Activated T-cell treated with anti-CD3 and anti-CD28 coated beads for 24 hours (primary cell): ENCODE measurements at places on chromosomes 6 and 20.

DNA sequence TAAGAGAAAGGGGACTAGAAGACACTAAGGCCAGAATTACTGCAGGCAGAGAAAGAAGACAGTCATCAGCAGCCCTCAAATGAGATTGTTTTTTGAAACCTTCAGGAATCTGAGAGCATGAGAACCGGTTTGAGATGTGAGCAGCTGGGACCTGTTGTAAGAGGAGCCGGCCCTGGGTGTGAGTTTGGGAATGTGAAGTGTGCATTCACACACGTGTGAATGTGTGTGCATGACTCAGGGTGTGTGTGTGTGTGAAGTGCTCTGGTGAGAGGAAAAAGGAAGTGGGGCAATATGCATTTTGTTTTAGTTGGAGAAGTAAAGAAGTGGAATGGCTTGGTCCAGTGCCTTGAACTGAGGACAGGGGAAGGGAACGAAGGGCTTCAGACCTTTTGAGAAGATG is 4.3 kb downstream of the SCUBE3 start:
- no peak for DNase-seq

- DNase-seq, result no peak
These were observed 13.3 kb upstream of the SLC2A12 start for GRCh38 chr6:134065706-134066105.

DNA sequence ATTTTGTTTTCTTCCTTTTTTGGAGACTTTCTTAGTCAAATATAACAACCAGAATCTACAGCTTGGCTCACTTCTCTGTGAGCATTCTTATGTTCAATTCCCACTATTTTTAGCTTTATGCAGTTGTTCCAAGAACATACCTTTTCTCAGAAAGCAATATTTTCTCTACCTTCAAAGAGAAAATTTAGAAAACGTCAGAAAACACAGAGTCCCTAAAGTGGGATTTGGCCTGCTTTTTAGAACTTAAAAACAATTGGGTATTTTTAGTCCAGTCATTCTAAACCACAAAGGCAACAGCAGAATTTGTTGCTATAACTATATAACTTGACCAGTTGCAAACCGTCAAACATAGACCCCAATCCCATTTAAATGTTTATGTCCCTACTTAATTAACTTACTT is 133.1 kb downstream of the MOXD1 start:
- DNase-seq, result no peak

DNA sequence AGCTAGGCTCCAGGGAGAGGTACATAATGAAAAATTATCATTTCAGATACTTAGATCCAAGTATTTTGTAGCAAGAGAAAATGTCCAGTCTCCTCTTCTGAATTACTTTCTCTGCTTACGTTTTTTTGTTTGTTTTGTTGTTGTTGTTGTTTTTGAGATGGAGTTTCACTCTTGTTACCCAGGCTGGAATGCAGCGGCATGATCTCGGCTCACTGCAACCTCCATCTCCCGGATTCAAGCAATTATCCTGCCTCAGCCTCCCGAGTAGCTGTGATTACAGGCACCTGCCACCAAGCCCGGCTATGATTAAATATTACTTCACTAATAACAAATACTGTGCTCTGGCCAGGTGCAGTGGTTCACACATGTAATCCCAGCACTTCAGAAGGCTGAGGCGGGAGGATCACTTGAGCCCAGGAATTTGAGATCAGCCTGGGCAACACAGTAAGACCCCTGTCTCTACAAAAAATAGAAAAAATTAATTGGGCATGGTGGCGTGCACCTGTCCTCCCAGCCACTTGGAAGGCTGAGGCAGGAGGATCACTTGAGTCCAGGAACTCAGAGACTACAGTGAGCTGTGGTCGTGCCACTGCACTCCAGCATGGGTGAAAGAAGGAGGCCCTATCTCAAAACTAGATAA is 155.0 kb upstream of the JARID2 start:
- DNase-seq, result no peak

GRCh38 chr6:105785066-105785811 is 300.9 kb upstream of the PRDM1 start:
- no peak for DNase-seq

GRCh38 chr6:17808609-17809008 is 101.9 kb upstream of the NUP153 start:
- DNase-seq, result no peak

DNA sequence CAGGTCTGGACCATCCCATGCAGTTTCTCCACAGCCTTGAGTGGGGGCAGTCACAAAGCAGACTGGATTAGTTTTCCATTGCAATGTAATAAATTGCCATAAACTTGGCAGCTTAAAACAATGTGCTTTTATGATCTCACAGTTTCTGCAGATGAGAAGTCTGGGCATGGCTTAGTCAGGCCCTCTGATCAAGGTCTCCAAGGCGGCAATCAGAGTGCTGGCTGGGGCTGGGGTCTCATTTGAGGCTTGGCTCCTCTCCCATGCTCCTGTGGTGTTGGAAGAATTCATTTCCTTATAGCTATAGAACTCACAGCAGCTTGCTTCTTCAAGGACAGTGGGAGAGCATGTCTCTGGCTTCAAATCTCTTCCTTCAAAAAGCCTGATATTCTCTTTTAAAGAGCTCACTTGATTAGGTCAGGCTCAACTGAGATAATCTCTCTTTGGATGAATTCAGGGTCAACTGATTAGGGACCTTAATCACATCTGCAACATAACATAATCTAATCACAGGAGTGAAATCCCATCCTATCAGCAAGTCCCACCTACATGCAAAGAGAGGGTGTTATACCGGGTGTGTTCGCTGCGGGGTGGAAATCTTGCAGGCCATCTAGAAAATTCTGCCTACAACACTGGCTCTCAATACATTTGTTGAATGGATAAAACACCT is 77.4 kb upstream of the SULF2 start:
- no peak for DNase-seq

- DNase-seq, result no peak
These were observed 21.8 kb upstream of the UFL1 start for GRCh38 chr6:96499781-96500180.

DNA sequence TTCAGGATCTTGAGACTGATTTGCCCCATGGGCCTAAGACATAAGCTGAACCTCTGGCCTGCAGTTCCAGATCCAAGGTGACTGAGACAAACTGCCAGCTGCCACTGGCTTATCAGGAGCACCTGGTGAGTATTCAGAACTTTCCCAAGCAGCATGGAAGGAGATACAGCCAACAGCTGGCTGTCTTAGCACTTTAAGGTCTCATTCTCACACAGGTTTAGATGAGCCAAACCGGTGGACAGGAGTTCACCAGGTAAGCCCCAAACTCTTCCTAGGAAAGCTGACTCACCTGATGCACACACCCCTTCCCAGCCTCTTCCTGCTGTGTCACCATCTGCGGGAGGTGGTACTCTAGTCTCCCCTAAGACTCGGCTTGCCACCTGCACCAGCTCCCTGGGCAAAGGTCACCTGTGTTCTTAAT is at the start of gene BANF2:
Gene BANF2, plus strand, starts transcription at position 36 of the 421 bp plus-strand sequence. CDS start 25,060 bp downstream, outside the sequence.
- DNase-seq, result no peak

GRCh38 chr6:17098538-17098937 is 3.3 kb upstream of the STMND1 start:
- no peak for DNase-seq

DNA sequence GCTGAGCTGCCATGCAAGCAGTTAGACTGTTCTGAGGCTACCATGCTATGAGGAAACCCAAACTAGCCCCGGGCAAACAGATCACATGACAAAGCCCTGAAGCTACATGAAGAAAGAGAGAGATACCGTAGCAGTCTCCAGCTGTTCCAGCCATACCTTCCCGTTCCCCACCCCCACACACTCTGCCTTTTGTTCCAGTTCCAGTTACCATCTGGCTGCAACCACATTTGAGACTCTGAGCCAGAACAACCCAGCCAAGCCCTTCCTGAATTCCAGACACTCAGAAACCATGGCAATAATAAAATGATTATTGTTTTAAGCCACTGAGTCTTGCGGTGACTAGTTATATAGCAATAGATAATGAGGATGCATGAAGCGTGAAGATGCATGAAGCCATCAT is 28.3 kb downstream of the RIN2 start:
- no peak for DNase-seq

- DNase-seq, result no peak
These were observed 1.7 kb upstream of the DLL1 start for GRCh38 chr6:170292407-170293158.

DNA sequence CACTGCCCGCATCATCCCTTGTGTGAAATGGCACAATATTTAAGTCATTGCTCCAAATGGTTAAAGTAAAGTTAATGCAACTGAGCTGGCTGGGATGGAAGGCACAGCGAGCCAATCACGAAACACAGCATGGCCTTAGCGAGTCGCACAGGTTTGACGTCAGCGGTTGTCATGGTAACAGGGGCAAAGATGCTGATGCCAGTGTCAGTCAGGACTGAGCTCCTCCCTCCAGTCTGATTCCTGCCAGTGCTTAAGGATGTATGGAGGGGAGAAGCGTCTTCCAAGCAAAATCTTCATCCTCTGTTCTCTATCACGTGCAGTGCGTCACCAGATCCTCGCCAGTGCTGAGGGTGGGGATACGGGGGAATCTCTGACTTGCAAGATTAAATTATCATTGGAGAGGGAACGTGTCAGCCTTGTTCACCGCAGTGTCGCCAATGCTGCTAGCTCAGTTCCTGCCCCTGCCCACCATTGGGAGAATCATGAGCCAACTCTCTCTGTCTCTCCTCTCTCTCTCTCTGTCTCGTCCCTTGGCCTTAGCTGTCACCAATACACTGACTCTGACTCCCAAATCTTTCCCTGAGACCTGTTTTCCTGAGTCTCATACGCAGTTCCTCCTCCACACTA is 24.5 kb downstream of the TSPYL4 start:
- DNase-seq, result no peak

DNA sequence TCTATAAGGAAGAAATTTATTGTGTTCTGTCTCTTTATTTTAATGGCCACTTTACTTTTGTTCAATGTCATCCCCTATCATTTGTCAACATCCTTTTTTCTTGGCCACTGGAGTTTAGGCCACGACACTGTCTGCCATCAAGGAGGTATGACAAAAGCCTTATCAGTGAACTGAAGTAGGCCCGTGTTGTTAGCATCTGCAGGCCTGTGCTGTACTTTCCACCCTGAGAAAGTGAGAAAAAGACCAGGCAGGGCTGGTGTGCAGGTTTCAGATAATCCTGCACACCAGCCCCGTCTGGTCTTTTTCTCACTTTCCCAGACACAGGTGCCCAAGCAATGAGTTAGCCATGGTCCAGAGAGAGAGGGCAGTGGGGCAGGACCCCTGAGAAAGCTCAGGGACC is 57.6 kb downstream of the GOPC start:
- DNase-seq, result no peak

GRCh38 chr6:143337201-143337949 is 113.1 kb downstream of the ADAT2 start:
- DNase-seq, result peak; percentile 23

DNA sequence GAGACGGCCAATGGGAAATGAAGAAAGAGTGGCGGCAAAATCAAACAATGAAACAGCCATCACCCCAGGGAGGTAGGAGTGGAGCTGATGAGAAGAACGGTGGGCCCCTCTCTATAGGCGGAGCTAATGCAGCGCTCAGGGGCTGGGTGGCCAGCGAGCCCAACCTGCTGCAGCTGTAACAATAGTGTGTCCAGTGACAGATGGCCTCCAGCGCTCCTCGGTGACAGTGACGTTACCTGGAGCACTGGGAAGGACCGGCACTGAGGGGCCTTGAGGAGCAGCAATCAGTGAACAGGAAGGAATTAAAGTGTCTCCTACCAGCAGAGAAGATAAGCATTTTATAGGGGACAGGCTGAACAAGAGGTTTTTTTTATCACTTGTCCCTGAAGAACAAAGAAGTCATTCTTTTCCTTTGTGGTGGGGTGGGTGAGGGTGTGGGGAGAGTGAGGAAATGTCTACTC is 81.6 kb downstream of the FOXA2 start:
- no peak for DNase-seq

- DNase-seq, result no peak
These were observed 269.3 kb downstream of the DLL1 start for GRCh38 chr6:170021579-170021978.

GRCh38 chr6:53770780-53771249 is 24.0 kb upstream of the LRRC1 start:
- no peak for DNase-seq

DNA sequence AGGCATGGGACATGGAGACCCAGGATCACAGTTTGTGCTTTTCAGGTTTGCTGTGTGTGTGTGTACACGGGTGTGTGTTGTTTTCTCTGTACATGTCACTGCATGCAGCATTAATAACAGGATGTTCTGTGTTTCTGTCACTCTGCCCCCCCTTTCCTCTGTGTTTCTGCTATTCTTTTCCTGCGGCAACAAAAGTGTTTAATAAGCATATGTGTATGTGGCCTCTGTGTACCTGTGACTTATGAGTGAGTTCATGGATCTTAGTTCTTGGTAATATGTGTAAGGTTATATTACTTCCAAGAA is 9.8 kb downstream of the SYNGAP1 start:
- DNase-seq, result no peak

DNA sequence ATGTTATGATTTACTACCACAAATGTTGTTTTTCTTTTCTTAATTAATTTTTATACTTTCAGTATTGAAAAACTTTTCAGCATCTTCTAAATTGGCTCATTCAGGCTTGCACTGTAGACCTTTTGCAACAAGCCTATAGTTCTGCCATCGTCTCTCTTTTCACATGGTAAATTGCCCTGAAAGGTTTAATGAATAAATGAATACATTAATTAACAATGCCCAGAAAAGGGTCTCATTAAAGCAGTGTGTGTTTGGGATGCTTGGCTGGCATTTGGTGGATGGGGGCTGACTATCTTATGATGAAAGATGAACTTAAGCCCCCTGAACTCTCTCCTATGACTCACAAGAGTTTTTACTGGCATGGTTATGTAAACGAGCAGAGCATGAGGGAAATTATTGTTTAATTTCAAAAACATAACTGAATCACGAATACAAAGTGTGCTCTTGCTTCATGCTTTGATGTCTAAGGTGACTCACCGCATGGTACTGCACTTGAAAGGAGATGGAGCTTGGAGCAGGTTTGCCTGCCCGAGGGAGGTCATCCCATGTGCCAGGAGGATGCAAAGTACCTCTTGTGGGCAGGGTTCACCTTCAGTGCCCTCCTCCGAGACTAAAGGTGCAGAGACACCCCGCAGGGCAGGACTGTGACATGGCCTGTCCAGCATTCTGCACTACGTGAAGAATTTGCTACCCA is 13.8 kb upstream of the PCK1 start:
- no peak for DNase-seq

- DNase-seq, result no peak
These were observed 55.8 kb downstream of the TMEM200A start for GRCh38 chr6:130421585-130421984.

- DNase-seq, result no peak
These were observed 26.1 kb downstream of the NHSL1 start for GRCh38 chr6:138473144-138473543.

- no peak for DNase-seq
These were observed 968 bp downstream of the LAMA2 start for GRCh38 chr6:128883906-128884305.
